ENCODE measurements at places on chromosomes 2 and 18.
A peak's percentile ranks its signal among the peaks of the same experiment; 100 is the strongest.

- DNase-seq: no peak
These were observed 612.0 kb downstream of the ARHGAP15 start for GRCh38 chr2:143741205-143741604.

GRCh38 chr18:830315-830901, 18.4 kb upstream of the YES1 start:
- no peak for DNase-seq

DNA sequence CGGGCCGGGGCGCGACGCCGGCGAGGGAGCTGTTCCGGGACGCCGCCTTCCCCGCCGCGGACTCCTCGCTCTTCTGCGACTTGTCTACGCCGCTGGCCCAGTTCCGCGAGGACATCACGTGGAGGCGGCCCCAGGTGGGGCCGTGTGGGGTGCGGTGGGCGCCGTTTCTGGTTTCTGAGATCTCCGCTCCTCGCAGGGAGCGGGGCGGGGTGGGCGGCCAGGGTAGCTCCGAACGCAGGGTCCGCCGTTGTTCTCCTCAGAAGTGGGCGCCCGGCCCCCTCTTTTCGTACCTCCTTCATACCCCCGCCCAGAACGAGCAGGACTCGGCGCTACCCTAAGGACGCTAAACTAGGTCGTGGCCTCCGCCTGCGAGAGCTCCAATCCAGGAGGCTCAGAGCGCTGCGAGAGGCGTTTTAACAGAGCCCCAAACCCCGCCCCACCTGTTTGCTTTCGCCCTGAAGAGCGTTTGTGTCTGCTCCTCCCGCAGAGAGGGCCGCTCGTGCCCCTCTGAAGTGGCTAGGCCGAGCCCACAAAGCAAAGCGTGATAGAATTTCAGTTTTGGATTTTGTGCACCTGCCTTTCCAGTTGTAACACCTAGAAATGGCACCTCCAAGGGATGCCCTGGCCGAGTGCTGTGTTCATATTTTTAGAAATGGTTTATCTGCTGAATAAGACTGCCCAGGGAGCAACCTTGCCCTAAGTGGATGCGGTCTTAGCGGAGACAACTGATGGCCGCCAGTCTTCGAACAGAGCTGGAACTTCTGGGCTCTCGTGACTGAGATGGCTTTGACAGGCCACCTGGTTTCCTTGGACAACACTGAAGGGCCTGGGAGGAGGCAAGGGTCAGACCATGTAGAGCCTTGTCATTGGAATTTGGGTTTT, 626 bp downstream of the CAPN10 start:
- DNase-seq: no peak

DNA sequence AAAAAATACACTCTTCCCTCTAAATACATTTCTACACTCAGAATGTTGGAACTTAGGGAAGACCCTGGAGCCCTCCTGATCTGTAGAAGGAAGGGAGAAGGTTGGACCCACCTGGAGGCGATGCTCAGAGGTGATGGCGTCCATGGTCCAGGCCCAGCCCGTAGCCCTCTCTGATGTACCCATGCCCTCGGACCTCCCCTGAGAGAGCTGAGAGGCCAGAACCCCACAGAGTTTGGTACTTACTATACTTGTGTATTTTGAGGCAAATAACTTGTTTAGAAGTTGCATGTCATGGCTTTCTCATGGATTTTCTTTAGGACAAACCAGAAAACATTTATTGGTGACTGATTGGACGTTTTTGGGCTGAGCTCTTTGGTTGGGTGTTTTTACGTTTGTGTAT, 10.5 kb downstream of the CTDP1 start:
- no peak for DNase-seq

DNA sequence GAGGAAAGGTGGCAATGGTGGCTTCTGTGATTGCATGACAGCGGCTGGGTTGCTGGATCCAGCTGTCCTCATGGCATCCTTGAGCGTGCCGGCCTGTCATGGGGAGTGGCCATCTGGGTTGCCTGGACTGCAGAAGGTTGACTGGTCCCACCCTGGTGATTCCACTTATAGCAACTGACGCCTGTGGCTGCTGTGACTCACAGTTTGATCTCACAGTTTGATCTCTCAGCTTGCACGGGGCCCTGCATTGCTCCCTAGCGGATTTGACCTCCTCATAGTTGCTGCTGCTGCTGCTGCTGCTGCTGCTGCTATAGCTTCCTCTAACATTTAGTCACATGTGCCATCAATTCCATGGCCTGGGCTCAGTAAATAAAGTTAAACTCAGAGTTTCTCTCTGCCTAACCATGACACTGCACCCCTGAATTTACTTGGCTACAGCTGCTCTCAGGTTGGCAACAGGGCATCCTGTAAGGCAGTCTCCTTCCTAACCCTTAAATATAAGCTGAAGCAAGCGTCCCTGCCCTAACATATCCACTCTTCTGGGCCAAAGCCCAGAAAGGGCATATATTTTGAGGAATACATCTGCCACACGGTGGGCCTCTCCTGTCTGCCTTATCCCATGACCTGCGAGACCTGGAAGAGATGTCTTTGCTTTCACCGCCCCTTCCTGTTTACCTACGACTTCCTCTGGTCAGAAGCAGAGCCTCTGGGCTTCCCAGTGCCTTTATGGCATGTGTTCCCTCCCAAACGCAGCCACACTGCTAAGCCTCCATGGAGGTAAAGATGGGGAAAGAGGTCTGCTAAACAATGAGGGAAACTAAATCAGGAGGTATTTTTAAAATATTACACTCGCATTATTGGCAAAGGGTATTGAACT, 37.8 kb upstream of the CCDC150 start:
- DNase-seq: no peak

- no peak for DNase-seq
These were observed 150.5 kb downstream of the VAPA start for GRCh38 chr18:10064267-10064666.

- no peak for DNase-seq
These were observed 33.9 kb upstream of the COBLL1 start for GRCh38 chr2:164875334-164876205.

DNA sequence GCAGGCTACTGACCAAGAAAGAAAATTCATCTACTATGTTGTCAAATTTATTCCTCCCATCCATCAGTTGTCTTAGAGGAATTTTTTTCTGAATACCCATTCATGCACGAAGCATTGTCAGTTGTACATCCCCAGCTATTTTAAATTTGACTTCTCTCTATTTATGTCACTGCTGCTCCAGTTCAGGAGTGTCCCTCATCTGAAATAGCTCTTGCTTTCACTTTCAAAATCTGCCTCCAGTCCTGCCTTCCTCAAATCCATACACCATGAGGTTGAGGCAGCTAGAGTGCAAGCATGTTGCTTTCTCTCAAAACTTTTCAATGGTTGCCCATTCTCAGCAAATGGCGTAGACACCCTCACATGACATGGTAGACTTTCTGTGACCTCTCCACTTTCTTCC, 335.4 kb upstream of the CDH2 start:
- no peak for DNase-seq

DNA sequence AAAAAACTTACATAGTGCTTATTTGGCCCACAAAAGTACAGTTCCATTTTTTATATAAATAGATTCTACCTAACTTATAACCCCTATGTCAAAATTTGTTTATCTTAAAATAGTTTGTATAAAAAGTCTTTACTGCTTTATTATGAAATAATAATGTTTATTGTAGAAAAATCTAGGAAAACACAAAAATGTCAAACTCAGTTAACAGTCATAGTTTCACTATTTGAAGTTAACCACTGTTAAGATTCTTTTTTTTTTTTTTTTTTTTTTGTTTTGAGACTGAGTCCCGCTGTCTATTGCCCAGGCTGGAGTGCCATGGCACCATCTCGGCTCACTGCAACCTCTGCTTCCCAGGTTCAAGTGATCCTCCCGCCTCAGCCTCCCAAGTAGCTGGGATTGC, 26.5 kb upstream of the ABI2 start:
- no peak for DNase-seq

- no peak for DNase-seq
These were observed 69.9 kb downstream of the CTAGE1 start for GRCh38 chr18:22347606-22348511.

DNA sequence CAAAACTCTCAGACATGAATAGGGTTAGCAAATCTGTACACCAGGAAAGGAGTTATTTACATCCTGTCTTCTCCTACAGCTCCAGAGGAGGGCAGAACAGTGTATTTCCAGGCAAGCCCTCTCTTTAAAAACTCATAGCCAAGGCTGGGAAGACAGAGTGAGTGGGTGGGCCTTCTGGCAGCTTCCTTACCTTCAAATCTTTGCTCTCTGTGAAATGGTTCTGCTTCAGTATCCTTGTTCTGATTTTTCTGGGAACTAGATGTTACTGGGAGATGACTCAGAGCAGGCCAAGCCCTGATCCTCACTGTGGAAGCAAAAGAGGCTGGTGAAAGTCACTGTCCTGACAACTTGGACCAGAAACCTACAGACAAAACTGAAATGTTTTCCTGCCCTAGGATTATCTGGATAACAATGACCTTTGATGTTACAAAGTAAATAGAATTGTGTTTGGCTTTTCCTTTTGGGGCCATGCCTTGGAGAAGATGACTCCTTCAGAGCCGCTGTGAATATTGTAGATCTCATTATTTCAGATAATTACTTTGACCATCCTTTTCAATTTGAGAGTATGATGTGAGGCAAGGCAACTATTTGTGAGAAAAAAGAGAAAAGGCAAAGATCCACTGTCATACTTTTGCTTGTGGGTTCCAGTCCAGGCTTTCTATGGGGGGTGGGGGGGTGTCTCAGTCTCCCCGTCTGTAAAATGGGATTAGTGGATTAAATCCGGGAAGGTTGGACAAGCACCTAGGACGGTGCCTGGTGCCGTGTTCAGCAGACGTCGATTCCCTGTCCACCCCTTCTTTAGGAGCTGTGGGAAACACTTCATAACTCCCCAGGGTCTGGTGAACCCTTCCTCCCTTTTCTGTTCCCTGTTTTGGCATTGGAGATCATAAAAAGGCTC, 644 bp upstream of the QPCT start:
- no peak for DNase-seq

- DNase-seq: no peak
These were observed 96.0 kb upstream of the NEUROD1 start for GRCh38 chr2:181776336-181776735.

DNA sequence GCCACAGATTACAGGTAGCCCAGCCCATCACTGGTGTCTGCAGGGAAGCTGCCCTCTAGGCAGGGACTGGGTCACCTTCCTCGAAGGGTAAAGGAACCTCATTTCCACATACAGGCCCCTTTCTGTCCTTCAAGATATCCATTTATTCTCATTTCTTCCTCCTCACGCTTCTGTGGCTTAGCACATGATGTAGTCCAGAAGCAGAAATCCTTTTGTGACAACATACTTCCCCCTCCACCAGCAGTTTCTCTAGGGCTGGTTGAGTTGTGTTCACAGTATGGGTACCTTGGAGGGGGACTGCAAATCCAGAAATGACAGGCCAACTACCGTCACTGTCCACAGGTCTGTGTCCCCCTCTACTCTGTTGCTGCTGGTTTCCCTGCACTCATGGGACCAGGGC, 364.9 kb downstream of the ANAPC1 start:
- DNase-seq: no peak

DNA sequence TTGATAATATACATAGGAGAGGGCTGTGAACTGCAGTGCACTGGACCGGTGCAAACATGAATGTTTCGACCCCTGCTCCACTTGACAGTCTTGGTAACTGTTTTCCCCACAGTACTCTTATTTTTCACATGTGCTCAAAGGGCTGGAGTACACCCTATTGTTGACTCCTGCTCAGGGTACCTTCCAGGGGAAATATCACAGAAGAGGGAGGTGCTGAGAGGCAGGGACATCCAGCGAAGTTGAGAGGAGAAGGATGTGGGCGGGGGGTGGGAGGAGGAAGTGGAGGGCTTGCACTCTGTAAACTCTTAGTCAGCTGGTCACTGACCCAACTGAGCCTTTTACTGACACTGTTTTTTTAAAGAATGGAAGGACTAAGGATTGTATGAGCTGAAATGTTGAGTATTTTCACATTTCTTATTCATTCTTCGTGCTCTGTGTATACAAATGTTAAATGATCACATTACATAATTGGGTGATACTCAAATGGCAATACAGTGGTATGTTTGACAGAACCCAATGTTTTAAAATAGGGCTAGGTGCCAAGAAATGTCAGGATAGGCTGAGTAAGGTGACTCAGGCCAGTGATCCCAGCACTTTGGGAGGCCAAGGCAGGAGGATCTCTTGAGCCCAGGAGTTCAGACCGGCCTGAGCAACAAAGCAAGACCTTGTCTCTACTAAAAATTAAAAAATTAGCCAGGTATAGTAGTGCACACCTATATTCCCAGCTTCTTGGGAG, 10.0 kb downstream of the INPP4A start:
- DNase-seq: no peak

- DNase-seq: no peak
These were observed 430 bp upstream of the CHMP1B start for GRCh38 chr18:11850821-11851145.

GRCh38 chr2:69985216-69985615, 23.8 kb upstream of the ASPRV1 start:
- DNase-seq: no peak

GRCh38 chr2:189613077-189613636, 32.6 kb upstream of the SLC40A1 start:
- DNase-seq: no peak

GRCh38 chr2:20549691-20550348, 101.1 kb downstream of the HS1BP3 start:
- DNase-seq: no peak

DNA sequence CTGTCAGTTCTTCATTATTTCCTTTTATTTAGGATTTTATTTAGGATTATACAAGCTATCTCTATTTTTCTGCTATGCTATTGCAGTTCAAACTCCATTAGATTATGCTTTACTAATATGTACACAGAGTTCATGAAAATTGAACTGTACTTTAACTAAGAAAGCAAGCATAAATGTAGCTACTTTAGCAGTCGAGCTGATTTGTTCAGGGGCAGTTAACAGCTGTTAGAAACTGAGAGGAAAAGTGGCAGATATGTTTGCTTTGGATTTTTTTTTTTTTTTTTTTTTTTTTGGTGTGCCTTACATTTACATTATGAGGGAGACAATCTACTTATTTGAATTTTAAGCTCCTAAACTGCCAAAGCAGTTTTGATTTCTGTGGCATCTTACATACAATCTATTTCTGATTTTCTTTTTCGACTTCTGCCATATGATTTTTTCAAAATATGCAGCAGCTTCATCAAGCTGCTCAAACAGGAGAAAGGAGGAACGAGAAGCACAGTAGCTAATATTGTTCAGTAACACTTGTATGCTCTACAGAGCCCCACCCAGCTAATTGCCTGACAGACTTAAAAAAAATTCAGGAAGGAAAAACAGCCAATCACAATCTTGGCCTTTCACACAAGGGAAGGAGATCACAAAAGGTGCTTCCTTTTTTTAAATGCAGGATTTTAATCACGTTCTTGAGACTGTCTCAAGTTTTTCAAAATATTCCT, 233.4 kb upstream of the SIX3 start:
- DNase-seq: peak; percentile 36

DNA sequence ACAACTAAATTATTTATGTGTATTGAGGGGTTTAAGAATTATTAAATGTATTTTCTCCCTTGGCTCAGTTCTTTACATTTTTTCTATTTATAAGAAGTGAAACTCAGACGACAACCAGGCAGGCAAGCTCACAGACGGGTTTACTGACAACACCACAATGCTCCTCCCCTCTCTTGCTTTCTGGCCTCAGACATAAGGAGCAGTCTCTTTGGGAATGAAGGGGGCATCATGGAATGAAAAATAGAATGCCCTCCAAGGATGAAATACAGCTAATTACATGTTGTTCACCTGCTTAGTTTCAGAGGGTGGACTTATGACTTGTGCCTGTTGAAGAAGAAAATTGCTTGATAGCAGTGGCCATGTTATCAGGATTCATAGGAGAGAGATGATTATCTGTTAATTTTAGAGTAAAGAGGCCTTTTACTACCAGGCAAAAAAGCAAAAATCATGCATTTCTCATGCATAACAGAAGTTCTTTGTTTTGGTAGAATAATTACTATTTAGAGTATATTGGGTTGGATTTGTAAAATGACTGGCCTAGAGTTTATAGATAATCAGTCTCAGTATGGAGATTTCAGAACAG, 172.1 kb upstream of the LRRTM1 start:
- DNase-seq: no peak

Measured in head of caudate nucleus (tissue), 42 donors.